ENCODE measurements at places on chromosomes 13 and 19. TPM values are rescaled to one million over a fixed set of nuclear protein-coding genes. Genes with fewer than 3 reads are reported as not detected.

Gene ZSCAN4
- not detected for total RNA-seq

Gene DLL3
- not detected for total RNA-seq

Gene ZNF628
- 4.9 TPM for total RNA-seq

Gene OR7G3
- total RNA-seq: not detected

Gene KLK6
- not detected for total RNA-seq

All from hair follicle dermal papilla cell (primary cell).